ENCODE measurements at places on chromosomes 2 and 18. TPM values are rescaled to one million over a fixed set of nuclear protein-coding genes. Genes with fewer than 3 reads are reported as not detected.

Gene MBD1
- total RNA-seq: 33.3 TPM

Gene KCTD1
- total RNA-seq: 32.9 TPM

Gene KIAA2012
- total RNA-seq: not detected

Gene NEB
- 0.35 TPM for total RNA-seq

Gene KIF5C
- total RNA-seq: 0.33 TPM

Gene MAP3K19
- not detected for total RNA-seq

Gene C1QL2
- total RNA-seq: 0.86 TPM

Gene INHA
- total RNA-seq: 0.42 TPM

Gene RMC1
- total RNA-seq: 16.9 TPM

Gene LMAN2L
- 20.3 TPM for total RNA-seq

Gene SLC23A3
- 0.75 TPM for total RNA-seq

Gene SUMO1
- total RNA-seq: 156 TPM

Gene SLC9A4
- total RNA-seq: not detected

Gene DNAH6
- 0.01 TPM for total RNA-seq

Gene B3GNT7
- 3.0 TPM for total RNA-seq

Gene CTAGE1
- not detected for total RNA-seq

Gene TMEM17
- total RNA-seq: 4.8 TPM

Gene RFTN2
- not detected for total RNA-seq

Gene BUB1
- total RNA-seq: 45.1 TPM

Gene CNGA3
- total RNA-seq: 0.09 TPM

Gene GFPT1
- 28.0 TPM for total RNA-seq
